ENCODE measurements at places on chromosomes 1 and 21.

DNA sequence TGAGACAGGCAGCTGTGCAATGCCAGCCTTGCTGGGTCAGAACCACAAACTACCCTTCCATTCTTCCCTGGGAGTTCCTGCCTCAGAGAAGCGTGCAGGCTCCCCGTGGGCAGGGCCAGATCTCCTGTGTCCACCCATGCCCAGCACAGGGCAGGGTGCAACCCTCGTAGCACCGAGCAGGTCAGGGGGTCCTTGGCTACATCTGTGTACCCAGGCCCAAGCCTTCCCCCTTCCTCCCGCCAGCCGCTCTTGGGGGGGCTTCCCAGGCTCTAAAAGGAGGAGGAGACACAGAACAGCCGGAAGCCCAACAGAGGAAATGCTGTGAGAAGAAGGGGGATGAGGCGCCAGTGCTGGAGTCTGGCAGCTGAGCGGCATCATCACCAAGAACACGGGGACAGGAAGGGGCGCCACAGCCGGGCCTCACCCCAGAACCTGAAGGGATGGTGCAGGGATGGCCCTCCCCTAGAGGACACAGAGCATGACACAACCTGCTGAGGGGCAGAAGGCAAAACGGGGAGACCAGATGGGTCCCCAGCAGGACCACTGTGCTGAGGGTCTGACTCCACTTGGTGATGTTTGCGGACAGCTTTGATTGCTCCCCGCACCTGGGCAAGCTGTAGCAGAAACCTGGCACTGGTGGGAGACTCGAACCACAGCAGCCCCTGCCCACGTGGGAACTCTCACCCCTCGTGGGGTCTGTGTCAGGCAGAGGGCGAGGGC, 233.2 kb downstream of the NPHP4 start:
- DNase-seq: no peak
- H3K27me3 ChIP-seq: no peaks in the 10 kb centered on the region
- H3K4me1 ChIP-seq: no peaks in the 10 kb centered on the region
- no peaks in the 10 kb centered on the region for H3K36me3 ChIP-seq

DNA sequence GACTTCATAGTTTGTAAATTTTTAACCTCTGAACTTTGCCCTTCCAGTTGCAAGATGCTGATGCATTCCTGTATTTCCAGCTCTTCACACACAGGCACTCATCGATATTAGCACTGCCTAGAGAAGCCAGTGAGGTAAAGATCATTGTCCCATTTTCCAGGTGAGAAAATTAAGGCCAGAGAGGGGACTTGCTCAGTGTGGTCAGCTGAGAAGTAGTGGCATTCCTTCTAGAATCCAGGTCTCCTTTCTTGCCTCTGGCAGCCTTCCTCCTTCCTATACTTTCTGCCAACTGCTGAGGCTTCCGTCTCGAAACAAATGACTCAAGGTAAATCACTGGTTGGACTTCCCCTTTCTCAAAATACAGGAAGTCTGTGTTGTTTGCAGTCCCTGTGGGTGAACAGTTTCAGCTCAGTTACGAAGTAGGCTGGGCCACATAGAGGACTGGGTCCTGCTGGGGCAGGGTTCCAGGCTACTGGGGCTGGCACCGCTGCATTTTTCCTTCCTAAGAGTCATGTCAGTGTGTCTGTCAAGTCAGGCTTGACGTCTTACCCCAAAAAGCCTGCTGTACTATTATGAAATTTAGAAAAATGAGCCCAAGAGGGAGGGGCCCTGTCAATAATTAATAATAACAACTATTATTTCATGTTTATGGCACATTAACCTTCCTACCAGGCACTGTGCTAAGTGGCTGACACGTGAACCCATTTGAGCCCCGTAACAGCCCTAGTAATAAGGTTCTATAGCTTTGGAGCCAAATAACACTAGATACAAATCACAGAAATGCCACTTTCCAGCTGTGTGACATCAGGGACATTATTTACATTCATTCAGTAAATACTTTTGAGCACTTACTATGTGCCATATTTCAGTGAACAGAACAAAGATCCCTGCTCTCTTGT, 16.6 kb upstream of the RNF19B start:
- H3K4me3 ChIP-seq: no peak overlapping the region
- H3K36me3 ChIP-seq: no peaks in the 10 kb centered on the region
- DNase-seq: peak; percentile 45

DNA sequence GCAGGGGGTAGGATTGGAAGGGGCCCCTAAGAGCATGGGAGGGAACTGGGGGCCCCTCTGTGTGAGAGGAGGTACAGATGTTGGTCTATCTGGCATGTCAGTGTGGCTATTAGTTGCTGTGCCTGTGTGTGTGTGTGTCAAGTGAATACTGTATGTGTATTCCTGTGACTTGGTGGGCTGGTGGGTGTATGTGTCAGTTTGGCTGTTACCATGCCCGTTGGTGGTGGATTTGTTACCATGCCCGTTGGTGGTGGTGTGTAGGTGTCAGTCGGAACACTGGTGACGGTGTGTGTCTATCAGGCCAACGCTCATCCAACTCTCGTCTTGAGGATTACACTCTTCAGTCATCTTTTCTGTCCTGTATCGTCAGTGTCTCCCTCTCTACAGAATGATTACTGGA, 22.6 kb downstream of the TFAP2E start:
- no peak overlapping the region for H3K4me3 ChIP-seq
- H3K4me1 ChIP-seq: no peaks in the 10 kb centered on the region
- no peak for DNase-seq
- no peaks in the 10 kb centered on the region for H3K36me3 ChIP-seq
- no peak overlapping the region for H3K27ac ChIP-seq
- no peaks in the 10 kb centered on the region for H3K27me3 ChIP-seq

DNA sequence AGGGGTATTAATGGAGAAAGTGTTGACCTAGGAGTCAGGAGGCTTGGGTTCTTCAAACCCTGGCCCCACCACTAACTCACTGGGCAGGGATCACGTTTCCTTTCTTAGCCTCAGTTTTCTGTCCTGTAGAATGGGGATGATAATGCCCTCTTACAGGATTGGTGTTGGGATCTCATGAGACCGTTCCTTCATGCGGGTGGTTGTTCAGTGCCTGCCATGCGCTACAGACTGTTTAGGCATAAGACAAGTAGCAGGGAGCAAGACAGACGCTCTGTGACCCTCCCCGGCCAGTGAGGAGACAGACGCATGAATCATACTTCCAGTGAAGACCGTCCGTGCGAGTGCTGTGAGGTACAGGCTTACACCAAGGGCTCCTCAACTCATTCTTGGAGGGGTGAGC, 81.7 kb downstream of the MAN1C1 start:
- DNase-seq: no peak
- no peak overlapping the region for H3K4me3 ChIP-seq
- no peaks in the 10 kb centered on the region for H3K36me3 ChIP-seq
- peaks cover 45% of the 10 kb centered on the region for H3K4me1 ChIP-seq
- H3K27ac ChIP-seq: no peak overlapping the region
- H3K27me3 ChIP-seq: no peaks in the 10 kb centered on the region

DNA sequence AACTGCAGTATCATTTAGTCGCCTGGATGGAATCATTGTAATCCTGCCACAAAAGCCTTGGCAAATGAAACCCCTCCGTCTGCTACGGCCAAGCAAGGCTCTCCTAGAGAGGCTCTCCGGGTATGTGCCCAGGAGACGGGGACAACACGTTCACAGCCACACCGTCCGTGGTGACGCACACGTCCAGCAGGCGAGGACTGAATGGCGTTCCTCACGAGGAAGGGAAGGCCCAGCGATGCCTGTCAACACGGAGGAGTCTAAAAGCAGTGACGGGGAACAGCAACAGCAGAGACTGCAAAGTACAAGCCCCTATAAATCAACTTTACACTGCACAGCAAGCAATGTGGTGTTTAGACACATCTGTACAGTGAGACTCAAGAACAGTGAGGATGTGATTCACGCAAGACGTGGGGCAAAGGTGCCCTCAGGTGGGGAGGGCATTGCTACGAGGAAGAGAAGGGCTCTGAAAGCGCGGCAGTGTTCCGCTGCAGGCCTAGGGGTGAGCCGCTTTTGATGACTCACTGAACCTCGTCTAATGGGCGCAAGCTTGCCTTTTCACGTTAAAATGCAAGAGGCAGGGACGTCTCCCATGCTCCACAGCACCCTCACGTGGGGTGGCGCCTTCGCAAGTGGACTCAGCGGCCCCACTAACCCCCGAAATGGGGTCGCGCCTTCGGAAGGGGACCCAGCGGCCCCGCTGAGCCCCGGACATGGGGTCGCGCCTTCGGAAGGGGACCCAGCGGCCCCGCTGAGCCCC, 6.8 kb downstream of the WRAP73 start:
- H3K4me1 ChIP-seq: no peaks in the 10 kb centered on the region
- no peak overlapping the region for H3K27ac ChIP-seq
- H3K36me3 ChIP-seq: peaks cover 89% of the 10 kb centered on the region
- no peaks in the 10 kb centered on the region for H3K27me3 ChIP-seq
- H3K4me3 ChIP-seq: no peak overlapping the region
- DNase-seq: no peak

GRCh38 chr1:20322825-20323612, 32.3 kb downstream of the VWA5B1 start:
- H3K36me3 ChIP-seq: no peaks in the 10 kb centered on the region
- no peaks in the 10 kb centered on the region for H3K4me1 ChIP-seq
- no peak overlapping the region for H3K27ac ChIP-seq
- DNase-seq: no peak
- no peak overlapping the region for H3K4me3 ChIP-seq

DNA sequence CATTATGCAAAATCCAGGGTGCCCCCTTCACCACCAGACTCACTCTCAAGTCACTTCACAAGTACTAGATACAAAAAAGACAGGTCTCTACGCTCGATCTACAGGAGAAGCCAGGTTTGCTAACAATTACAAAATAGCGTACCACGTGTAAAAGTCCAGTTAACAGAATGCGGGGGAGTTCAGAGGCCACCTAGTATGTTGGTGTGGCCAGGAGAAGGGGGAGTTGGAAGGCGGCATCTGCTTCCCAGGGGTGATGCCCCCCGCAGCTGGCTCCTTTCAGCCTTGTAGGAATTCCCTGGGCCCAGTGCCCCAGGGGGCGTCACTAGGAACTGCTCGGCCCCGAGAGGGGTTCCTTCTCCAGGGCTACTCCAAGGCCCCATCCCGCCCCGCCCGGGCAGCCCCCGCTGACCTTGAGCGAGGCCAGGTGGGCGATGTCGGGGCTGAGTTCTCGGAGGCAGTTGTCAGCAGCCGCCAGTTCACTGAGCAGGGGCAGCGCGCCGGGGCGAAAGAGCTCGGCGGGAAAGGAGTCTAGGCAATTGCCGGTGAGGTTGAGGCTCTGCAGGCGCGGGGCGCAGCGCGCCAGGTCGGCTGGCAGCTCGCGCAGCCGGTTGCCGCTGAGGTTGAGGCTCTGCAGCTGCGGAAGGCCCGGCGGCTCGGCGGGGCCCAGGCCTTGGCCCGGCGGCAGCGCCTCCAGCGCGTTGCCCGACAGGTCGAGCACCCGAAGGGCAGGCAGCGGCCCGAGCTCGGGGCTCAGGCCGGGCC, 664 bp downstream of the LRRC47 start:
- peaks cover 29% of the 10 kb centered on the region for H3K4me1 ChIP-seq
- DNase-seq: no peak
- peak overlapping the region; percentile 73 for H3K27ac ChIP-seq
- H3K27me3 ChIP-seq: no peaks in the 10 kb centered on the region
- H3K36me3 ChIP-seq: no peaks in the 10 kb centered on the region

DNA sequence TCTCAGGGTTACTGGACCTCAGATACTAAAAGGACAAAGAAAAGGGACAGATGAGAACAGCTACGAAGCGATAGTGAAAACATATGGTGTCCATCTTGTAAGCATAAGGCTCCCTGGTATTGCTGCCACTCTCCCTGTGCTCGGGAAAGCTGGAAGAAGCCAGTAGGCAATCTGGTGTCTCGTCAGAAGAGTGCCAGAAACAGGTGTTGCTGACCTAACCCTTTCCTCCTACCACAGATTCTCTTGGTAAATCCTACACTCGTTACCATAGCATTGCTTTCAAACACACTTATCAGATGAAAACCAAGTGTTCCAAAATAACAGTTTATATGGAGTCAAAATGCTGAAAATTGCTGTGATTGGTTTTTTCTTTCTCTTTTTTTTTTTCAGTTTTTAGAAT, 146.3 kb downstream of the NRIP1 start:
- H3K27ac ChIP-seq: no peak overlapping the region
- no peaks in the 10 kb centered on the region for H3K27me3 ChIP-seq
- H3K4me1 ChIP-seq: no peaks in the 10 kb centered on the region
- no peaks in the 10 kb centered on the region for H3K36me3 ChIP-seq
- no peak overlapping the region for H3K4me3 ChIP-seq
